Retinal pigment epithelial cell (primary cell): ENCODE measurements at places on chromosomes 11 and 22.

DNA sequence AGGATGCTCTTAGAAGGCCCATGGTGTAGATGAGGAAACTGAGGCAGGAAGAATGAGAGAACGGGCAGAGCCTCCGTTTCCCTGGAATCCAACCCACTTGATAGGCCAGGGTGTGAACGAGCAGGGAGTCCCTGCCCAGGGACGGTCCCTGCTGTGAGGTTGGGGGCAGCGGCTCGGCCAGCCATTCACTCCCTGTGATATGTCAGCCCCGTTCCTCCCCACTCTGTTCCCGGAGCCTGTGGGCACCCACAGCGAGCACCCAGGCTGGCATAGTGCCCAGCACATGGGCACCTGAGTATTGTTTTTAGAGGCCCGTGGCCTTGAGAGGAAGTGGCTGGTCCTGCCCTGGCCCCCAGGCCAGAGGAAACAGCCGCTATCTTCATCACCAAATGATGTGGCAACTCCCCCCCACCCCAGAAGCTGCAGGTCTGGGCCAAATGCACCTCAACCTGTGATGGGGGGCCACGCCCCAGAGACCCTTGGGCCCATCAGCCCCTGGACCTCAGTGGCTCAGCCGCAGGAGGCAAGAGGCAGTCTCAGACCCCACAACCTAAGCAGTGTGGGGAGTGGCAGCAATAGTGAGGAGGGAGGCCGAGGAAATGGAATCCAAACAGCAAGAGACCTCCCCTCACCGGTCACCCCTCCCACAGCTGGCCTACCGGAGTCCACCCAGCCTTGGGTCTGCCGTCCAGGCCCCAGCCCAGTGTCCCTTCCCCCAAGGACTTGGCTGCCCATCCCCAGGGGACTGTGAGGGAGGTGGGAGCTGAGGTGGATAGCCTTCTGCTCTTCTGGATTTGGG is 2.1 kb downstream of the ALDH3B1 start:
- no peak for DNase-seq

DNA sequence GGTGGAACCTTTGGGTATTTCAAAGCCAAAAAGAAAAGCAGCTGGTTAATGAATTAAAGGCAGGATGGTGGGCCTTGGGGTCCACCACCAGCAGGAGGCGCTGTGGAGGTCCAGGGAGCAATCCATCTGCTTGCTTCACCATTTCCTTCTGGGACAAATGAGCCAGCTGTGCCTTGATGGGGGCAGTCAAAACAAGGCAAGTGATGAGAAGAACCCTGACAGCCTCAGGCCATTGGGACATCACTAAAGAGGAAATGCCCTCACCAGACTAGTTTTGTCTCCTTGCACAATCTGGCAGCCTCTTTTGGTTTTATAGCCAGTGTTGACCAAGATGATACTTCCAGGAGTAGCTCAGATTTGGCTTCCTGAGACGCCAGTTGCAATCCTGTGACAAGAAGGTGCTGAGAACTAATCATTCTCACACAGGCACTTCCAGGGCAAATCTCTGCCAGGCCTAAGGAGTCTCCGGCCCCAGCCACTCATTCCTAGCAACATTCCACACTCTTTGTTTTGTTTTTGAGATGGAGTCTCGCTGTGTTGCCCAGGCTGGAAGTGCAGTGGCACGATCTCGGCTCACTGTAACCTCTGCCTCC is 38.2 kb upstream of the WEE1 start:
- DNase-seq = no peak

- DNase-seq = no peak
These were observed 12.3 kb upstream of the SIK2 start for GRCh38 chr11:111589886-111590499.

DNA sequence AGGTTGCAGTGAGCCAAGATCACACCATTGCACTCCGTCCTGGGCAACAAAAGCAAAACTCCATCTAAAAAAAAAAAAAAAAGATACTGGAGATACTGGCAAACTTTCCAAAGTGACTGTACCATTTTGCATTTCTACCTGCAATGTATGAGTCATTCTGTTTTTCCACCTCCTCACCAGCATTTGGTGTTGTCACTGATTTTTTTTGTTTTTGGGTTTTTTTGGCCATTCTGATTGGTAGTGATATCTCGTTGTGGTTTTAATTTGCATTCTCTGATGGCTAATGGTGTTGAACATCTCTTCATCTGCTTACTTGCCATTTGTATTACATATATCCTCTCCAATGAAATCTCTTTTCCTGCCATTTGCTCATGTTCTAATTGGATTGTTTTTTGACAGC is 12.0 kb upstream of the RBX1 start:
- no peak for DNase-seq

DNA sequence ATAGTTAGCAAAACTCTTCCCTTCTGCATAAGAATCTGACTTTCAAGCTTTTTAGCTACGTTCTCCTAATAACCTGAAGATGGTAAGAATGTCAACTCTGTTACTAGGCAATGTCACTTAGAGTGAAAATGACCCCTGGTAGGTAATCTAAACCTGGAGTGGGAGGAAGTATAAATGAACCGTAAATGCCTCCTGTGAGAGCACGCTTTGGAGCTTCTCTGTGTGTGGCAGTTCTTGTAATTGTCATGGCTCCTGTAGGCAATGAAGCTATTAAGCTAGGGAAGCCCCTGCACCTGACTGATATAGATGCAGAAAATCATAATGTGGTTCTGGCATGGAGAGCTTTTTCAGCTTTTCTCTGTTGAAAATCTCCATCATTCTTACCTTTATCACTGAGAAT is 29.4 kb downstream of the CALCA start:
- no peak for DNase-seq

- no peak for DNase-seq
These were observed 14.3 kb downstream of the ADORA2A start for GRCh38 chr22:24441406-24442351.

DNA sequence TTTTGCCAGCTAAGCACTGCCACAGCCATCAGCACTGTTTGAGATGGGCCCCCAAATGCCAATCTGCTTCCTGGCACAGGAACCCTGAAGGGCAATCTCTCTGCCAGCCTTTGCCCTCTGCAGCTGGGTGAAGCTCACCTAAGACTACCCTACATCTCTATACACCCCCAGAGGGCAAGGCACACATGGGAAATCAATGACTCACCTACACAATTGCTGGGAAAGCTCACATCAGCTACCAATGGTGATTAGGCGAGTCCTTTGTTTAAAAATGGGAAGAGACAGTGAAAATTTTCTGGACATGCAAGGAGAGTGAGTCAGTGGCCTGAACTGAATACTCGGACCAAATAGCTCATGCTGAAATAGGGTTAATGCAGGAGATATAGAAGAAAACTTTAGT is 12.6 kb upstream of the PRDM11 start:
- no peak for DNase-seq

DNA sequence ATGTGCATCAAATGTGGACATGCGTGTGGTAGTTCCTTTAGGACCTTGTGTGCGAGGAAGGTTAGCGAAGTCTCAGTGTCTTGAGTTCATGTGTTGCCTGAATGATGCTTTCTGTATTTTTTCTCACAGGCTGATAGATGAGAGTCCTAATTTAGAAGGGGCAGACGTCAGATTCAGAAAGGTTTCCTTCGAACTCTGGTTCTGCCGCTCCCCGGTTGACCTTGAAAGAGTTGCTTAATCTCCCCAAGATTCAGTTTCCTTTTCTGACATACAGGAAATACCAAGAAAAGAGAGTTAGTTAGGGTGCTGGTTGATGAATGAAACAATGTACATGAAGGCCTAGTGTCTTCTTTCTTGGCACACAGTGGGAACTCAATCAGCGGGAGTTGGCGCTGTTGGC is 35.9 kb upstream of the TTC12 start:
- no peak for DNase-seq

GRCh38 chr11:113952070-113952469 is 22.8 kb upstream of the HTR3A start:
- no peak for DNase-seq

DNA sequence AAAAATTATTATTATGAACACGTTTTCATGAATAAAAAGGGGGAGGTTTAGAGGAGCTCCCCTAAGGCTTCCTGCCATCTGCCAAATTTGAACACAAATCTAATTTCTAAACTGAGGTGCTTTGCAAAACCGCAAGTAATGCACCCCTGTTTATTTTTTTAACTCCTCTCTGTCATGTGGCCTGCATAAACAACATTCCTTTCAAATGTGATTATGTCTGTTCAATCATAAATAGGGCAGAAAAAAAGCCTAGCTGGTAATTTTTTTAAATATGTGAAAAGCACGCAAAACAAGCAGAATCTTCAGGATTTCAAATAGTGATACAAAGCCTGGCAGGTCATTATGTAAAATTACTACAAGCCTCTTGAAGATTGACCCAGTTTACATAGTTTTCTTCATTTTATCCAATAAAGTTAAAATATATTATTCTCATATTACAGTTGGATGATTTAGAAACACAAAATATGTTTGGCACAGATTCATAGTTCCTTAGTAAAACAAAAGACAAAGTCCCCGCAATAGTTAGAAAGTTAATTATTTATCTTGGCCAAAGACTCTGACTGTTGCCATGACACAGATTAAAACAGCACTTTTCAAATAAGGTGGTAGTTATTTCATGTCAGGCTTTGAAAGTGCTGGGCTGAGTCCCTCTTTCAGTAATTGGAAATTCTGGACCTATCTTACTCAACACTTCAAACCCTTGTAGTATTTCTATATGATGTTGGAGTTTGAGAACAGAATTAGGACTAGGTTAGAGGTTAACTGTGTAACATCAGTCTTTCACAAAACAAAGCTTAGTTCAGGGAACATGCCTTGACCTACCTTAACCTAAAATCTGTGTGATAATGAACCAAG is 200.3 kb upstream of the MPPED2 start:
- DNase-seq = peak; percentile 54

DNA sequence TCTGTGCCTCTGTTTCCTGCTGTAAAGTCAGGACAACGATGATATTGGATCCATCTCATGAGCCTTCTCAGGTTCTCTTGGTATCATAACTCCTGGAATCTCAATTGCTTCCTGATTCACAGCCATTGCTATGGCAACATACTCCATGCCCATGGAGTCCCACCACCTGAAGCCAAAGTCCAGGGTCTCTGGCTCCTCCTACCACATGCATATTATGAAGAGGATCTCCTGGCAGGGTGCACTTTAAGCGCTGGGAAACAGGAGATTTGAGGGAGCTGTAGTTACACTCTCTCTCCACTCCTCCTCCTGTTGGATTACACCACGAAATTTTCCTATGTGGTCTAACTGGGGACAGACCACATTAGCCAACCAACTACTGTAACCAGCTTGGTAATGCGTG is 130.9 kb upstream of the SEZ6L start:
- no peak for DNase-seq

- no peak for DNase-seq
These were observed 20.7 kb downstream of the ADAMTS15 start for GRCh38 chr11:130469181-130469580.

DNA sequence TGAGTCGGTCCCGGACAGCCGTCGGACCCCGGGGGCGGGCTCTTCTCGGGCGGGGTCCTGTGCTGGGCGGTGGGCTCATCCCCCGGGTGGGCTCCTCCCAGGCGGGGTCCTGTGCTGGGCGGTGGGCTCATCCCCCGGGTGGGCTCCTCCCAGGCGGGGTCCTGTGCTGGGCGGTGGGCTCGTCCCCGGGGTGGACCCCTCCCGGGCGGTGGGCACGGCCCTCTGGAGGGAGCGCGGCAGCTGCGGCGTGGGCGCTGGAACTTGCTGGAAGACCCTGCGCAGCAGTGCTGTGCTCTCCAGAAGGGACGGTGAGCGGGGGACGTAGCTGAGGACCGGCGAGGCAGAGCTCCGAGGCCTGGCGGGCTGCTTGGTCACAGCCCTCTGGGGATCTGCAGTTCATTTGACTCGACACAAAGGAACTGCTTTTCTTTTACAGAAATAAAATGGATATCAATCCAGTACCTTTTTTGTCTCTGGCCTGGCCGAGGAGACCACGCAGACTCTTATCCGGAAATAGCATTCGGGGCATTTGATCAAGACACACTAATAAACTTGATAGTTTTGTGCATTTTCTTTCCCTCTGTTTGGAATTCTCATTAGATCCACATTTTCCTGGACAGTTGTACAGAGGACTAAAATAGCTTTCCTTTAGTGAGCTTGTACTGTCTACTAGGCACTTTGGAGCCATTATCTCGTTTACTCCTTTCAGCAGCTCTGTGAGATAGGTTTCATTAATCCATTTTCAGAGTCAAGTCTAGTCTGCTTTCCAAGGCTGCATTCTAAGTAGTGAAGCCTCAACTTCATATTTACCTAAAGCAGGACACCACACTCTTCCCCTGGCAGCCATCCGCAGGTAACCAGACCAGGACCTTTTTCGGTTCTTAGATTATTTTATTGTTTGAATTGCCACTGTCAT is 812 bp downstream of the JAM3 start:
- no peak for DNase-seq

GRCh38 chr11:27700351-27701301 is at the start of gene BDNF:
Gene BDNF, minus strand, starts transcription at chr11:27700455. Its CDS starts 41,891 bp downstream, at chr11:27658564.
- DNase-seq = no peak

DNA sequence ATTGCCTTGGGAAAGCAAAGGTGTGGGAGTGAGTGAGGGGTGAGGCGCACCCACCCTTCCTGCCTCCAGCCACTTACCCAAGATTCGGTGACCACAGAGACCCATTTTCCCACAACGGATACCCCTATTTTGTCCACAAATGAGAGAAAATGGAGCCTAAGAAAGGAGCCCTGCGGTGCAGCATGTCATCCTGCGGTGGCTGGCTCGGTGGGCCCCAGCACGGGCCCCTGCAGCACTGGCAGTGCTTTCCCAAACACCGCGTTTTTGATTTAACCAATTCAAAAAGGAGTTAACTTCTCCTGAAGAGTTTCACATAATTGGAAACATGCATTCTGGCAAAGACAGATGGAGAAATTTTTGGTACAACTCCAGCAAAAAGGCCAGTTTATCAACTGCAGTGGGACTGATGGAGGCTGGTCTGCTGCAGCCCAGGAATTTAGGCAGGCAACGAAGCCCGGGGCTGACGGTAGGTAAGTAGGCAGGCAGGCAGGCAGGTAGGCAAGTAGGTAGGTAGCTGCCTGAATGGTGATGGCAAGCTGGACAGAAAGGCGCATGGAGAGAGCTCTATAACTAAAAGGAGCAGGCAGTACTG is 84.2 kb downstream of the FDX1 start:
- DNase-seq = no peak

DNA sequence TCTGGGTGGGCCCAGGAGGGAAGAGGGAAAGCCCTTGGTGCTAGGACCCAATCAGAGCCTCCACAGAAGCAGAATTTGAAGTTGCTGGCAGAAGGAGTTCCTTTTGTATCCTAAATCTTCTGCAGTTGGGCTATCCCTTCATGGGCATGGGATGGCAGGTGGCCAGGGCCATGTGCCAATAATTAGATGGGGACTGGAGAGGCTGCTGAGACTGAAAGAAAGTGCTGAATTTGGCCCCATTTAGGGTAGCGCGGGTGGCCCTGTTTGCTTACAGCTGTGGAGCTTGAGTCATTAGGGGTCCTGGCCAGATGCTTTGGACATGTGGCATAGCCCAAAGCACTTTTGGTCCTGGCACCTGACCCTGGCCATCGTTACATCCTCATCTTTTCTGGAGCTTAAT is 27.1 kb downstream of the PARVA start:
- no peak for DNase-seq

GRCh38 chr11:65870307-65870658 is 2.3 kb downstream of the EFEMP2 start:
- no peak for DNase-seq

DNA sequence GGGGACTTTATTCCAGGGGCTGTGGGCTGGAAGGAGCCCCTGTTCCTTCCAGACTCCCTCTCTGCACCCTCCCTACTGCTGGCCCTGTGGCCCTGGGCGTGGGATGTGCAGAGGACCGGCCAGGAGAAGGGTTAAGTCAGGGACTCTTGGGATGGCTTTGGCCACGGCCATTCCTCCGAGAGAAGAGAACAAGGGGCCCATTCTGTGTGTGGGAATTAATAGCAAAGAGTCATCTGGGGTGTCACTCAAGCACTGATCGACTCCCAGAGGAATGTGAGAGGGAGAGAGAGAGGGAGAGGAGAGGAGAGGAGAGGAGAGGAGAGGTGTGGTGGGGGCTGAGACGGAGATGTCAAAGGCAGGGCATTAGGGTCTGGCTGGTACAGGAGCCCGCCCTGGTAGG is 14.2 kb upstream of the SOX10 start:
- peak; percentile 18 for DNase-seq
